ENCODE measurements at places on chromosomes 1 and 21.
A peak's percentile ranks its signal among the peaks of the same experiment; 100 is the strongest.

DNA sequence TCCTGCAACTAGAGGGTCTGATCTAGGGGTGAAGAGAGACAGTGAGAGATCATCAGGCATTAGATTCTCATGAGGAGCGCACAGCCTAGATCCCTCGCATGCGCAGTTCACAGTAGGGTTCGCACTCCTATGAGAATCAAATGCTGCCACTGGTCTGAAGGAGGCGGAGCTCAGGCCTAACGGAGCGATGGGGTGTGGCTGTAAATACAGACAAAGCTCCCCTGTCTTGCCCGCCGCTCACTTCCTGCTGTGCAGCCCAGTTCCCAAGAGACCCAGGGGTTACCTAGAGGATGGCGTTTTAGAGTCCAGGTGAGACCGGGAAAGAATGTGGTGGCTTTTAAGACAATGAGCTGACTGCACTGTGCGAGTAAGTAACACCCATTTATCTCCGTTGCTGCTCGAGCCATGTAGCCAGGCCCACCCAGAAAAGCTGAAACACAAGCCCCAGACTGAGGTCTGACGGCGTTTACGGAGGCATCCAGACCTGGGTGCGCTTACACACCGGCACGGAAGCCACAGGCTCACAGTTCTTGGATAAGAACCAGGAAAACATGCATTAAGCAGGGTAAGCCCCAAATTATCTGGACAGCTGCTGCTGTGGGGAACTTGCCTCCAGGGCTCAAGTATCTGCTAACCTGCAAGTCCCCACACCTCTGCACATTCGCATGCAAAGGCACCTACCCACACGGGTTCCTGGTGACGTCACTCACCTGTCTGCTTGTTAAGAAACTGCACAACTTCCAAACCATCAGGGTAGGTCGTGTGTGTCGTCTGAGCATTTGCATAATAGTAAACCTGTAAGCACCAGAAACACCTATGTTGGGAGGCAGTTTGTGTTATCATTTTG lies 12.5 kb downstream of the TCP10L start:
- DNase-seq = no peak

DNA sequence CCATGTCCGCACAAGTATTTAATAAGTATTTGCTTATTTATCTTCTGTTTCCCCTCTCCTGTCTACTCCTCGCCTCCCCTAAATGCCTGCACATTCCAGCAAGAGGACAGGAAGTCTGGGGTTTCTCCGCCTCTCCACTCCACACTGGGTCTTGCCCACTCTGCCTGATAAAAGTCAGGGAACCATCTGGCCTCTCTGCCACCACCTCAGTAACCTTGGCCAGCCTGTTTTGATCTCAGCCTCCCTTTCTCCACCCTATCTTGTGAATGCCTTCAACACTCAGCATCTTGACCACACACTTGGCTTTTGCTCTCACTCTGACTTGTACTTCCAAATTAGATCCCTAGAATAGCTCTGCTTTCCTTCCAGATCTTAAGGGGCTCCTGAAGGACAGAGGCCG lies 165.3 kb upstream of the UBE2U start:
- no peak for DNase-seq

DNA sequence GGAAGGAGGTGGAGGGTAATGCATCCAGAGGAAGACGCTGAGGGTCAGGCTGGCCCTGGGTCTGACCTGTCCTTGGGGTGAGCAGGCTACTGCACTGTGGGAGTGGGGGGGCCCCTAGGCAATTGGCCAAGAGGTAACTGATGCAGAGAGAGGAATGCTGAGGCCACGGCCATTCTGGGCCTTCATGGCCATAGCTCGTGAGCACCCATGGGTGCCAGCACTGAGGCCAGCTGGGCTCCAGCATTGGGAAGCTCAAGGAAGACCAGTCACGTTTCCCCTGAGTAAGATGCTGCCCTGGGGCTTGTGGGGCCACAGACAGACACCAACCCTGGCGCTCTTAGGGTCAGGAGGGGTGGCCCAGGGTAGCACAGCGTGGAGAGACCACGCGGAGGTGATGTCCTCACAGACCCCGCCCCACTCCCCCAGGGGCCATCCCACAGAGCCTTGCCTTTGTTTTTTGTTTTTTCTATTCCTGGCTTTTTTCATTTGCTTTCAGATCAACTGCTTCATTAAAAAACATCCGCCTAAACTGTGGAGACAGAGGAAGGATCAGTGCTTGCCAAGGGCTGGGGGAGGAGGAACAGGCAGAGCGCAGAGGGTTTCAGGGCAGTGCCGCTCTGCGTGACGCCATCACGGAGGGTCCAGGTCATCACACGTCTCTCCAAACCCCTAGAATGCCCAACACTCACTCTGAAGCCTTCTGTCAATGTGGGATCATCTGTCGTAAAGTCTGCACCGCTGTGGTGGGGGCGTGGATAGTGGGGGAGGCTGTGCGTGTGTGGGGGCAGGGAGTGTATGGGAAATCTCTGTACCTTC lies 61.1 kb downstream of the SIK1 start:
- DNase-seq = no peak

GRCh38 chr1:19651141-19651737 lies 7.1 kb downstream of the NBL1 start:
- DNase-seq = peak; percentile 32

- DNase-seq = no peak
Observed at GRCh38 chr1:117828201-117828600, 101.2 kb downstream of the GDAP2 start.

- no peak for DNase-seq
Observed at GRCh38 chr21:35204850-35205541, 155.9 kb upstream of the RUNX1 start.

GRCh38 chr1:26848941-26849774 lies 13.8 kb upstream of the SFN start:
- DNase-seq = no peak

- DNase-seq = no peak
Observed at GRCh38 chr21:38802050-38803026, 3.4 kb upstream of the ETS2 start.

- no peak for DNase-seq
Observed at GRCh38 chr1:37177230-37177864, 143.0 kb upstream of the GRIK3 start.

- no peak for DNase-seq
Observed at GRCh38 chr1:224690576-224690975, 74.5 kb downstream of the CNIH3 start.

DNA sequence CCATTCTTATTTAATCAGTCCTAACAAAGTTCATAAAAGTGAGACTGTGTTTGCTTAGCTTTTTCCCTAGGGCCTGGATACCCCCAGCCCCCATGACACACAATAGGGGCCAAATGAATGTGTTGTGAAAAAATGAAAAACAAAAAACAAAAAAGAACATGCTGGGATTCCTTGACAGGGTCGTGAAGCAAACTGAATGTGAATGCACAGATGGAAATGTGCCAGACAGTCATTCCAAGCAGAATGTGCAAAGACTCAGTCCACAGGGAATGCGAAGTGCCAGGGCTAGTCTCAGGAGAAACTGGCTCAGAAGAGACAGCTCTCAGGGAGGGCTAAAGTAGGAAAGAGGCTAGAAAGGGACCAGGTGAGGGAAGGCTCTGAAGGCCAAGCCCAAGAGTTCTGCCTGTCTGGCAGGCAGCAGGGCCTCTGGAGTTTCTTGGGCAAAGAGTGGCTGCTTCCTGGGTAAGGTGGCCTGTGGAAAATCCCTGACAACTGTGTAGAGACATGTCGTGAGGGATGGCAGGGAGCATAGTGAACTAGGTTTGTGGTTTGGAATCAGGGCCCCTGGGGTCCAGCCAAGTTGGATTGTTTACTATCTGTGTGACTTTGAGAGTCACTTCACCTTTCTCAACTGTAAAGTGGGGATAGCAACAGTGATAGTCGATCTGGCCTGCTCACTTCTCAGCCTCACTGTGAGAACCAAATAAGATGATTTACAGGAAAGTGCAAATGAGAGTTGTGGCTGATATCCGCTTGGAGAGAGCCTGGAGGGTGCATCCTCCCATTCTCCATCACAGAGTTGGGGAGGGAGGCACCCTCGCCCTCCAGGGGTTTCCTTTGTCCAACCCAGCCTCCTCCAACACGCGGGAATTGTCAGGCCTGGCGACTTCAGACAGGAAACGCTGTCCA lies 1.2 kb upstream of the ADAM15 start:
- DNase-seq = no peak

DNA sequence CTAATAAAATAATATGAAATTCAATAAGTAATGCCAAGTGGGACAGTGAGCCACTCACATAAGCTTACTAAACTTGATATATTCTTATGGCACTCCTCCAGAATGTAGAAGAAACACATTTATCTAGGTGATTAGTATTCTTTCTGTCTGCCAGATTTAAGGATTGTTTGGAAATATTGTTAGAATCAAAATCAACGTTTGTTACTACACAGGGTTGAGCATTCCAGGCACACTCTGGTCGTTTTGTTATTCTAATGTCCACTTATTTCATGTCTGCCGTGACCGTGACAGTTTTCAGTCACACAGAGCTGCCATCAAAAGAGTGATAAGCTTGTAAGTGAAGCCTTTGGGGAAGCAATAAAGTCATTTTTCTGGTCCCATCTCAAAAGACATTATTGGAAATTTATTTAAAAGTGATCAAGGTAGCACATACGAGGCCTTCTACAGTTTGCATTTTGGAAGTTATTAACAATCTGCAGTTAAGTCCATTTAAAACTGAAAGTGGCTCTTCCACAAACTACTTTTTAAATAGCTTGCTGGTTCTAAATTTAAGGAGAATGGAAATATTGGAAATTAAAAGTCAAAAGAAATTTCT lies 38.0 kb downstream of the NFIA start:
- no peak for DNase-seq
